ENCODE measurements at places on chromosomes 11 and 22.

GRCh38 chr11:99918761-99919160 lies 768.3 kb upstream of the ARHGAP42 start:
- no peak for DNase-seq

- DNase-seq = no peak
Observed at GRCh38 chr11:11391796-11392463, 38.9 kb upstream of the CSNK2A3 start.

DNA sequence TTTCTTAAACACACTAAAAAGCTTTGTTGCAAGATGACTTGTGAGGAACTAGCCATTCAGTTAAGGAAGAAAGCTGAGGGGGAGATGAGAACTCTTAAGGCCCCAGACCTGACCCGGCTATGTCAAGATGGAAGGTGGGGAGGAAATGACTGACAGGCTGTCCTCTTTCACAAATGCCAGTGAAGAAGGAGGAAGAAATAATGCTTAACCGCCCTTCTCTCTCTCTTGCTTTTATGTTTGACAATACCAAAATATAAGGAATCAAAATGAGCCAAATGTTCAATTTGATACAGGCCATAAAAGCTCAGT lies 87.4 kb downstream of the AMBRA1 start:
- DNase-seq = no peak

DNA sequence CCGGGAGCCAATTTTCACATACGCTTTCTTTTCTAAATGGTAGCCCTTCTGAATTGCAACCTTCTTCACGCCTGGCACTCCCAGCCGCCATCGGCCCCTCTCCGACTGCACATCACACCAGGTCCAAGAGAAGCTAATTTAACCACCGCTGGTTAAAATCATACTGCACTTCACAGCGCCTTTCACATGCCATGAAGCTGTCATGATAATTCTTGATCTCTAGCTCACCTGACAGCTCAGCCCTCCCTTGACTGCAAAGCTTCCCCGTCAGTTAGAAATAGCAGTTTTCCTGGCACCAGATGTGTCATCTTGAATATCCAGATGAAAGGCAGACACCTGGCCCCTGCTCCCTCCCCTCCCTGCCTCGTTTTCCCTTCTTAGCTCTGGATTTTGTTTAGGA lies 101.4 kb downstream of the ARL14EP start:
- DNase-seq = no peak

GRCh38 chr11:67195971-67196456 lies 70.3 kb upstream of the GRK2 start:
- DNase-seq = no peak
